ENCODE measurements at places on chromosomes 2 and 18.
A peak's percentile ranks its signal among the peaks of the same experiment; 100 is the strongest.

GRCh38 chr18:21300908-21301200 lies 58.8 kb downstream of the GREB1L start:
- DNase-seq, result no peak

GRCh38 chr2:190693533-190694232 lies 44.8 kb downstream of the NAB1 start:
- DNase-seq, result no peak

- DNase-seq, result no peak
Observed at GRCh38 chr2:46065152-46065551, 232.1 kb upstream of the EPAS1 start.

DNA sequence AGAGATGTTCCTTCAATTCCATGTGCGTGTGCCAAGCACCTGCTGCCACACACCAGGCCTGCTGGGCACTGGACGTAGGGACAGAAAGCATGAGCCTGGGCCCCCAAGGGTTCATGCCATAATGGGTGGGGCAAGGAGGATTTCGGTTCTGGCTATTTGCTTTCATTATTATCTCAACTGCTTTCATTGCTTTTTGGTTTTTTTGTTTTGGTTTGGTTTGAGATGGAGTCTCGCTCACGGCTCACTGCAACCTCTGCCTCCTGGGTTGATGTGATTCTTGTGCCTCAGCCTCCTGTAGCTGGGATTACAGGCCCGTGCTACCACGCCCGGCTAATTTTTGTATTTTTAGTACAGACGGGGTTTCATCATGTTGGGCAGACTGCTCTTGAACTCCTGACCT lies 57.2 kb downstream of the SF3B1 start:
- DNase-seq, result no peak

DNA sequence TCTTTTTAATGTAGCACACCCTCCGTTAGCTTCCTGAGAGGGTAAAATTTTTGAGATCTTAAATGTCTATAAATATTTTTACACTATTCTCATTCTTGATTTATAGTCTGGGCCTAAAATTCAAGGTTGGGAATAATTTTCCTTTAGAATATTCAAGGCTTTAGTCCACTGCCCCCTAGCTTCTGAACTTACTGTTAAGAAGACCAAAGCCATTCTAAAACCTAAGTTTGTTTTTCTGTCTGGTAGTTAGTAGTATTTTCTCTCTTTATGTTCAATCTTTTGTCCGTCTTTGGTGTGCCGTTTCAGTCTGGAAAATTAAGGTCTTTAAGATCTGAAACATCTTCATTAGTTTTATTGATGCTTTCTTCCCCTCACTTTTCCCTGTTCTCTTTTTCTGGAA lies 14.5 kb downstream of the OSBPL6 start:
- DNase-seq, result no peak

DNA sequence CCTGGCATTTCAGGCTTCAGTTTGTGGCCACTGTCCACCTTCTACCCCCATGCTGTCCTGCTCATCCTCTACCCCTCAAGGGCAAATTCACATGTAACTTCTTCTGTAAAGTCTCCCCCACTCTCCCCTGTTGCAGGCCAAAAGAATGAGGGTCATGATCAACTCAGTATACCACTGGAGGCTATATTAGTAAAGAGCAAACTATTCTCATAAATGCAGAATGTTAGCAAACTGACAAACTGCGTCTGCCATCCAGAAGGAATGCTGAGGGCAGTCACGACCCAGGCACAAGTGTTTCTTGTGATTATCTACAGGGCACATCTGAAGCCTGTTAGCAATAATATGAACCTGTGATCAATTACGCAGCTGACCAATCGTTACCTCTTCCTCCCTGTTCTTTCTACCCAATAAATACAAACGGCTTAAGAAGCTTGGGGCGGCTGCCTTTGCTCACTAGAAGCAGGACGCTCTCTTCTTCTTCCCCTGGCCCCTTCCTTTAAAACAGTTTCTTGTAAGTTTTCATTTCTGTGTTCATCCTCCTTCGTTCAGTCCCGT lies 58.3 kb downstream of the SEPTIN10 start:
- DNase-seq, result no peak

GRCh38 chr2:44242904-44243303 lies 32.4 kb upstream of the SLC3A1 start:
- no peak for DNase-seq

DNA sequence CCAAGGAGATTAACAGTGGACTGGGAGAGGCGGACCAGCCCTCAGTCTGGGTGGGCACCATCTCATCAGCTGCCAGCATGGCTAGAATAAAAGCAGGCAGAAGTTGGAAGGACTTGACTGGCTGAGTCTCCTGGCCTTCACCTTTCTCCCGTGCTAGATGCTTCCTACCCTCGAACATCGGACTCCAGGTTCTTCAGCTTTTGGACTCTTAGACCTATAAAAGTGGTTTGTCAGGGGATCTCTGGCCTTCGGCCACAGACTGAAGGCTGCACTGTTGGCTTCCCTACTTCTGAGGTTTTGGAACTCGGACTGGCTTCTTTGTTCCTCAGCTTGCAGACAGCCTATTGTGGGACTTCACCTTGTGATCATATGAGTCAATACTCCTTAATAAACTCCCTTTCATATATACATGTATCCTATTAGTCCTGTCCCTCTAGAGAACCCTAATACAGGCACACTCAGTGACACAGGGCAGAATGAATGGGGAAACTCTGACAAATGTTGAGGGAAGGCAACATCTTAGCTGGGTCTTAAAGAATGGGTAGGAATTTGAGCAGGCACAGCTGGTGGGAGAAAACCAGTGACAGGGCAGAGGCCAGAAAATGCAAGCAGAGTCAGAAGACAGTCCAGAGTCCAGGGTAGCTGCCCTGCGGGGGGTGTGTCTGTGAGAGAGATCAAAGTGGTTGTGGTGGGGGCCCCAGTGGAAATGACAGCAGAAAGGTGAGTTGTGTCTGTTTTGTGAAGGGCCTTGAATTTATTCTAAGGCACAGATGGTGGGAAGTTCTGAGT lies 108.1 kb upstream of the CD302 start:
- no peak for DNase-seq

- no peak for DNase-seq
Observed at GRCh38 chr2:85257359-85257969, 70.3 kb downstream of the TGOLN2 start.

DNA sequence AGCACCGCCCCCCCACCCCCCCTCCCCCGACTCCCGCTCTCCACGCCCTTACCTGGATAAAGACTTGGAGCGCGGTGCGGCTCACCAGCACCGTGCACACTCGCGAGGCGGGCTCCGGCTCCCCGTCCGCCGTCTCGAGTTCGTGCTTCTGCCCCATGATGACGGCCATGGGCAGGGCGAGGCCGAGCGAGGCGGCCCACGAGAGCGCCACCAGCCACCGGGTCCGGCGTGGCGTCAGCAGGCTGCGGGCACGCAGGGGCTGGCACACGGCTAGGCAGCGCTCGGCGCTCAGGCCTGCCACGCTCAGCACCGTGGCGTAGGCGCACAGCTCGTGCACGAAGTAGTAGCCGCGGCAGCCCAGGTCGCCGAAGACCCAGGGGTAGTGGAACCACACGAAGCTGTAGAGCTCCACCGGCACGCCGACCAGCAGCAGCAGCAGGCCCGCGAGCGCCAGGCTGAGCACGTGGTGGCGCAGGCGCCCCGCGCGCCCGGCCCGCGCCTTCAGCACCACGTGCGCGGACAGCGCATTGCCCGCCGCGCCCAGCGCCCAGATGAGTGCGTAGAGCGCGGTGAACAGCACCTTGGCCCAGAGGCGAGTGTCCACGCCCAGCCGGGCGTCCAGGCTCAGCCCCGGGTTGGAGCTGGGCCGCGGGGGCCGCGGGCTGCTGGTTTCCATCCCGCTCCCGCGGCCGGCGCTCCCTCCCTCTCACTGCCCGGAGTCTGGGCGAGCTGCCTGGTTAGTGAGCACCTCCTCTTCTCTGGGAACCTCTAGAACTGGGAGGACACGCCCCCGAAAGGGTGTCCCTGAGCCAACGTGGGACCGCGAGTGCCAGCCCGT lies at the start of gene NTSR2:
NTSR2 (minus strand) TSS at position 742 of the 838 bp plus-strand sequence; CDS start at position 676, 66 bp downstream.
- peak; percentile 81 for DNase-seq

DNA sequence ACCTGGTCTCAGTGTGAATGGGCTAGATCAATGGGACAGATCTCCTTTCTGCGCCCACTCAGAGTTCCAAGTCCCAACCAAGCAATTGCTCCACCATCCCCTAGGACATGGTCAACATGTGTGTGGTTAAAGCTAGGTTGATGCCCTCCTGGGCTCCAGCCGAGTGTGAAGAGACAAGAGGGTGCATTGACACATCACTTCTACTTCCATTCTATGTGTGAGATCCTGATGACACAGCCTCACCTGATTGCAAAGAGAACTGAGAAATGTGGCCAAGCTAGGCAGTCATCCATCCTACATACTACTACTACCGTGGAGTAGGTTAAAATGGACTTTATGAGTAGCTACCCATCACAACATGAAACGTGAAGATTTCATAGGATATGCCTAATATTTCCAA lies 106.8 kb downstream of the NCKAP5 start:
- DNase-seq, result no peak

- no peak for DNase-seq
Observed at GRCh38 chr2:161122772-161123530, 37.3 kb upstream of the TANK start.

- DNase-seq, result no peak
Observed at GRCh38 chr18:58264840-58265239, 220.8 kb downstream of the NEDD4L start.

GRCh38 chr18:44065206-44065605 lies 615.5 kb upstream of the SETBP1 start:
- DNase-seq, result no peak

- no peak for DNase-seq
Observed at GRCh38 chr2:118861731-118862130, 14.3 kb upstream of the EN1 start.

DNA sequence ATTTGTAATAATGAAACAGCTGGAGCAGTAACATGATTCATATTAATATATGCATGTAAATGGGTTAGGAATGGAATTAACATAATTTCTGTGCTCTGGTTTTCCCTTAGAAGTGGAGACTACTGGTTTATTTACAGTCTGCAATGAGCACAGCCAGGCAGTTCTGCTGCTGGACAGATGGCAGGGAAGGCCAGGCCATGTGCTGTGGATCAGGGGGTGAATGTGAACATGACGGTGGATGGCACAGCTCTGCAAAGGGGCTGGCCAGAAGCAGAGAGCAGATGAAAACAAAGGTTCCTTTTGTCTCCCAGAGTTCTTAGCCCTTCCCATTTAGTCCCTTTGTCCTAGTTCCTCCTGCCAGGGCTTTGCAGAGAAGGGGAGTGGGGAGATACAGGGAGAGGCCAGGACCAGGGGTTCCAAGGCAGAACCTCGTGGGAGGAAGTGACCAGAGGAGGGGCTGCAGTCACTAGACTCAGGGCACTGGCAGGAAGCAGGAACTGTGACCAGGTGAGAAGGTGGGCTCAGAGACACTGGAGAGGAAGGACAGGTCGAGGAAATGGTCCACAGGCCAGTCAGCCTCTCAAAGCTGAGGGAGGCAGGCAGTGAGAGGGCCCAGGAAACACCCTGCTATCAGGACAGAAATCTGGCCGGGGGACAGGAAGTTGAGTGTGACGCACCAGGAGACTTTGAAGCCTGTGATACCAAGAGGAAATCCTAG lies 112.9 kb upstream of the ATP8B1 start:
- DNase-seq, result no peak

GRCh38 chr2:3727397-3728045 lies 24.1 kb downstream of the DCDC2C start:
- no peak for DNase-seq
